ENCODE measurements at places on chromosomes 3 and 15. TPM values are rescaled to one million over a fixed set of nuclear protein-coding genes. Genes with fewer than 3 reads are reported as not detected.

Gene CHRNA7
- total RNA-seq: 0.54 TPM

Gene KLHL6
- 0.32 TPM for total RNA-seq

Gene HIGD2B
- total RNA-seq: not detected

Gene MESP2
- total RNA-seq: not detected

Gene SCN5A
- 0.16 TPM for total RNA-seq

Gene CPNE4
- not detected for total RNA-seq

Gene CDCP1
- total RNA-seq: 1.8 TPM

Gene EPHB3
- total RNA-seq: 1.3 TPM

Gene GATM
- not detected for total RNA-seq

Gene RFTN1
- 67.6 TPM for total RNA-seq

Gene SEMA3F
- 6.5 TPM for total RNA-seq

Gene EPB42
- not detected for total RNA-seq

Gene UQCC5
- total RNA-seq: 0.18 TPM

Gene GPR149
- not detected for total RNA-seq

Gene IFT80
- 42.9 TPM for total RNA-seq

All from cardiac atrium fibroblast (primary cell).